ENCODE measurements at places on chromosomes 2 and 18. TPM values are rescaled to one million over a fixed set of nuclear protein-coding genes. Genes with fewer than 3 reads are reported as not detected.
A peak's percentile ranks its signal among the peaks of the same experiment; 100 is the strongest.

DNA sequence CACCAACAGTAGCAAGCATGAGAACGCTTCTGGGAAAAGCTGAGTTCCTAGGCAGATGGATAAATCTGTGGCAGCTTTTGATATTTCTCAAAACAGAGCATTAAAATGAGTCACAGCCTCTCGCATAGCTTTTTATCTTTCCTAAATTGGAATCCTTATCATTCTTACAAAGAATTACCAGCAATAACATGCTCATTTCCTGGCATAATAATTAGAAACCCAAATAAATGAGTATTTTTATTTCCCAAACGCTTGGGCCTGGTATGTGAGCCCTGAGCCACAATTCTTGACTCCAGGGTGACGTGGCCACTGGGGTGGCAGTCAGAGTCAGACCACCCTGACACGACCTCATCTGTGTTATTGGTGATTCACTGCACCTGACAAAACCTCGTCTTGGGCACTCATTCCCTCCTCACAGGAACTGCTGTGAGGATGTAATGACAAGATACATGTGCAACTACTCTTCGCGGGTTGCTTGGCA, 210.7 kb downstream of the ARL4C start:
- no peak for DNase-seq

- peak; percentile 2 for DNase-seq
Observed at GRCh38 chr2:58562276-58562675, 321.2 kb upstream of the FANCL start.

DNA sequence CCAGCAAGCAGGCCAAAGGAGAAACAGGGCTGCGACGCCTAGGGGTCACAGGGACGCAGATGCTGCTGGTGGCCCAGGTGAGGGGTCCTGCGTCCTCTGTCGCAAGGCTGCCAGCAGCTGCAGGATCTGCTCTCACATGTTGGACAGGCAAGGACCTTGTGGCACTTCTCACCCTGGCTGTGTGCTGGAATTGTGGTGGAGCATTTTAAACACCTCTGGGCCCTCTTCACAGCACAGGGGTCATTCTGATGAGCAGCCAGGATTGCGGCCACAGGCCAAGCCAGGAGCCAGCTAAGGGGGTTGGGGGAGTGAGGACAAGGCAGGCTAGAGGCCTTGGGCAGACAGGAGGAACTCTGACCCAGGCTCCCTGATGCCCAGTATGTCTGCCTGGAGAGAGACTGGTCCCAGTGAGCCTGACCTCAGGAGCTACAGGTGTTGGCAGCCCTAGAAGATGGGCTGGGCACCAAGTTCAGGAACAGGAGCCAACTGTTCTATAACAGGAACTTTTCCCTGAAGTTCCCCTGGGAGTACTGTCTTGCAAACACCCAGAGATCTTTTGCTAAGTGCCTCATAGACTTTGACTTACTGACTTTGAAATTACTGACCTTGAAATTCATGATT, 40.2 kb downstream of the EFR3B start:
- DNase-seq: no peak

DNA sequence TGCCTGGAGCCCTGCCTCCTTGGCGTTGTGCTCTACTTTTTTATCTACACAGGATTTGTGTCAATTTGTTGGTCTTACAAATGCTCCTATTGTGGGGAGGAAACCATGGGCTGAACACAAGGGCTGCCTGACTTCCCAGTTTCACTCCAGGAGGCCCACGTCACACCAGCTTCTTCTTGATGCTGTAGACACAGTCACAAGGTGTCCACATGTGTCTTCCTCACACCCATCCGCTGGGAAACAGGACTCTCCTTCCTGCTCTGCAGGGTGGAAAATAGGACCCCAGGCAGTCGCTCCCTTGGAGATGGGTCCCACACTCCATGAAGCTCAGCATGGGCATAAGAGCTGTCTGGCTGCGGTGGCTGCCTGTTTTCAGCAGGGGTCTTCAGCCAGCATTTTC, 468.2 kb downstream of the EPHA4 start:
- DNase-seq: no peak

The FAM117B gene
- 2.8 TPM for total RNA-seq

- peak; percentile 23 for DNase-seq
Observed at GRCh38 chr2:119549241-119549640, 5.0 kb downstream of the CFAP221 start.

The MALL gene
- 3.2 TPM for total RNA-seq

DNA sequence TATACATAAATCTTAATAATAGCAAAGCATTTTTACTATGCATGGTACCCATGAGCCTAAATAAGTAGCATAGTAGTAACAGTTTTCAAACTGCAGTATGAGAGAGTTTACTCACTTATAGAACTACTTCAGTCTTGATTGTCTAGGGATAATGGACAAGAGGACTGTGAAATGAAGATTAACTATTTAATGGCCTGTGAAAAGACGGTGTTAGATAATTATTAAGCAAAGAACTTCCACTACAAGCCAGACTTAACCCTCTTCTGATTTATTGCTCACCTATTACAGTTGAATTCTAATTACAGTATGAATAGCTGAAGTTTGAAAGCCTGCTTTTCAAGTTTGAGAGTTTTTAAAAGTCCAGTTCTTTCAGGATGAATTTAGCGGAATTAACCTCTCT, 18.9 kb downstream of the PIK3C3 start:
- DNase-seq: no peak

GRCh38 chr2:5175231-5175630, 517.0 kb upstream of the SOX11 start:
- no peak for DNase-seq

GRCh38 chr2:127985735-127986134, 42.1 kb downstream of the SAP130 start:
- DNase-seq: no peak
